Stimulated activated CD8-positive, alpha-beta memory T cell treated with anti-CD3 and anti-CD28 coated beads, Interleukin-4, amount 100 ng/mL, for 4 hours (primary cell): ENCODE measurements at places on chromosomes 6 and 20.

DNA sequence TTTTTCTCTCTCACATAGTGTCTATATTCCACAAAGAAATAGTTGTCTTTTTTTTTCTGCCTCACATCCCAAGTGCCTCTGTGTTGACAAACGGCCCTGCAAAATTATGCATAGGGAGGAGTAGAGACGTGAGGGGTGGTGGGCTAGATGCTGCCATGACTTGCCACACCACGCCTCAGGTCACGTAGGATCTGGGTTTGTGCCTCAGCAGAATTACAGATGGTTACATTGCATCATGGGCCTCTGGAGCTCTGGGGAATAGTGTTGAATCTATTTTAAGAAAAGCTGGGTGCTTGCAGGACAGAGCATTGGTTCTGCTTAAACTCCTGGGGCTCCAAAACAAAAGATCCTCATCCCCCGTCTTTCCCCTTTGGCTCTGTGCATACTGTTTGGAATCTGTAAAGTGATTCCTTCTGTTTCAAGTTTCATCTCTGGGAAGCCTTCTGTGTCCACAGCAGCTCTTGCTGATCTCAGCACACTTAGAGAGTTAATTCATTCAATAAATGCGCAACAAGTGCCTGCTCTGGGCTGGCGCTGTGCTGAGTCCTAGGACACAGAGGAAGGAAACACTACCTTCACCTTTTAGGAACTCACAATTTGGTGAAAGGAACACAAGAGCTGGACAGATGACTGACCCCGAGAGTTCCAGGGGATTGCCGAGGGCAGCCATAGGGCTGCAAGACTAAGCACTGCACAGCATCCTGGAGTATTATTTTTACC, 2.4 kb downstream of the FANCE start:
- no peak for DNase-seq

GRCh38 chr6:52570291-52570700, 6.6 kb downstream of the TRAM2 start:
- no peak for DNase-seq

- no peak for DNase-seq
Observed at GRCh38 chr20:52269321-52269720, 77.7 kb upstream of the ZFP64 start.

DNA sequence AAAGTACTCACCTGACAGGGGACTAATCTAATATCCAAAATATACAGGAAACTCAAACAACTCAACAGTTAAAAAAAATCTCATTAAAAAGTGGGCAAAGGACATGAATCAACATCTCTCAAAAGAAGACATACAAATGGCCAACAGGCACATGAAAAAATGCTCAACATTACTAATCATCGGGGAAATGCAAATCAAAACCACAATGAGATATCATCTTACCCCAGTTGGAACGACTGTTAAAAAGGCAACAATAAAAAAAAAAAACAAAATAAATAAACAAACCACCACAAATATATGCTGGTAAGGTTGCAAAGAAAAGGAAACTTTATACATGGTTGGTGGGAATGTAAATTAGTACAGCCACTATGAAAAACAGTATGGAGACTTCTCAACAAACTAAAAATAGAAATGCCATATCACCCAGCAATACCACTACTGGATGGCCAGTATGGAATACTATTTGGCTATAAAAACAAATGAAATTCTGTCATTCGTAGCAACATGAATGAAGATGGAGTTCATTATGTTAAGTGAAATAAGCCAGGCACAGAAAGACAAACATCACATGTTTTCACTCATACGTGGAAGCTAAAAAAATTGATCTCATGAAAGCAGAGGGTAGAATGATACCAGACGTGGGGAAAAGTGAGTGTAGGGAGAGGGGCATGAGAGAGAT, 6.6 kb downstream of the SIRPB2 start:
- no peak for DNase-seq

DNA sequence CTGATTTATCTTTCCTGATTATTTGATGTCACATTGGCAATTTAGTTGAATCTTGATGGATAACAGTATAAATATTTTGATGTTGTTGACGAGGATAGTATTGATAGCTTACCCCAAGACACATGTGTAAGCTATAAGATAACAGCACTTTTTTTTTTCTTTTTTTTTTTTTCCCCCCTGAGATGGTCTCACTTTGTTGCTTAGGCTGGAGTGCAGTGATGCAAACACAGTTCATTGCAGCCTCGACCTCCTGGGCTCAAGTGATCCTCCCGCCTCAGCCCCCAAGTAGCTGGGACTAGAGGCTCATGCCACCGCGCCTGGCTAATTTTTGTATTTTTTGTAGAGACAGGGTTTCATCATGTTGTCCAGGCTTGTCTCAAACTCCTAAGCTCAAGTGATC, 21.8 kb downstream of the MYO6 start:
- DNase-seq = no peak

- DNase-seq = no peak
Observed at GRCh38 chr6:156283091-156283490, 494.1 kb upstream of the ARID1B start.
